Left colon (tissue), 2 donors: ENCODE measurements at places on chromosomes 2 and 18. TPM values are rescaled to one million over a fixed set of nuclear protein-coding genes. Genes with fewer than 3 reads are reported as not detected.

SPP2 gene
- total RNA-seq, result not detected

INPP5D gene
- 10.6 TPM for total RNA-seq

MEP1B gene
- total RNA-seq, result 11.8 TPM

DNA sequence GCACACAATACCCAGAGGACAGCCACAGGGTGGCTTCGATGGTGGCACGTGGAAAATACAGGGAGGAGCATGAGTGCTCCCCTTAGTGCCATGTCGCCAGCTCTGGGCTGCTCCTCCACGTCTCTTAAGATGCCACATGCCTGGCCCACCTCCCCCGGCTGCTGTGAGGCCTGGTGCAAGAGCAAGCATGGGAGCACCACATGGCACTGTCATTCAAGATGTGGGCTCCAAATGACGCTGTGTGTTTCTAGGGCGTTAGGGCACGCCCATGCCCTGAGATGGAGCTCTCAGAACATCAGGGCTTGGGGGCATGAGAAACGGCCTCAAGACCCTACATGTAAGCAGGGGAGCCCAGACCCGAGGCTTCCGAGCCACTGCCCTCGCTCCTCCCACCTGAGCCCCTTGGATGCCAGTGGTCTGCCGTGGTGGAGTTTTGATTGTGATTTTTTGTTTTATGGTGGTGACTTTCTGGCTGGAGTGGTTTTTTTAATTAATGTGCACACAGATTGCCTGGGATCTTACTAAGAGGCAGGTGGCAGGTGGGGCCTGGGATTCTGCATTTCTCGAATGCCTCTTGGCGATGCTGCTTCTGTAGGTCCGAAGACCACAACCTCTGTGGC is 239.3 kb downstream of the GBX2 start:
- DNase-seq, result no peak

LINC00305 gene
- not detected for total RNA-seq

- DNase-seq, result no peak
These were observed 17.5 kb upstream of the HPCAL1 start for GRCh38 chr2:10285191-10285555.

DNA sequence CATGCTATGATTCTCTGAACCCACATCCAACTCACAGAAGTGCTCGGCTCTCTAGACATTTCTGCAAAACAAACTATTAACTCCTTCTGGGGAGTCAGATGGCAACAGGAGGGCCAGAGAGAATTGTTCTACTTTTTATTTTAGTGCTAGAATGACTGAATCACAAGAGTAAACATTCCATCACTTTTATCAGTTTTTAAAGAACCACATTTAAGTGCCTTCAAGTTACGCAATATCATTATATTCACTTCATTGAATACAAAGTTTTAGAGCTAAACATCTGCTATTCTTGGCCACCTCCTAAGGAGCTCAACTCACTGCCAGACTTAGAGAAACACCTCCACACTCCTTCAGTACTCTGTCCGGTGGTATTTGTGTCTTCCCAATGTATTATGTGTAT is 22.4 kb downstream of the B4GALT6 start:
- DNase-seq, result no peak

DNA sequence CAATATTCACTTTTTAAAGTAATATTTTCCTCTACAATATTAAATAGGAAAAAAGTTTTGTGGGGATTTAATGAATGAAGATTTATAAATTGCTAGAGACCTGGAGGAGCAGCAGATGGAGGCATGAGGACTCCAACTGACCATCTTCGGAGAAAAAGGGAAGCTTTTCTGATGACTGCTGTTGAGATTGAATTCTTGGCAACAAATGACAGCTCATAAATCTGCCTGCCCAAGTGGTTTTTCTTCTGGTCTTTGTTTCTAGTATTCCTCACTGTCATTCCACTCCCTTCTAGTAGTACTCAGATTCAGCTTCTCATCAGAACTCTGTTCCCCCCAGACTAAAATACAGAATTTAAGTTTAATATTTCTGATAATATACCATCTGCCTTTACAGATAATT is 157.0 kb downstream of the EML6 start:
- DNase-seq, result no peak

DNA sequence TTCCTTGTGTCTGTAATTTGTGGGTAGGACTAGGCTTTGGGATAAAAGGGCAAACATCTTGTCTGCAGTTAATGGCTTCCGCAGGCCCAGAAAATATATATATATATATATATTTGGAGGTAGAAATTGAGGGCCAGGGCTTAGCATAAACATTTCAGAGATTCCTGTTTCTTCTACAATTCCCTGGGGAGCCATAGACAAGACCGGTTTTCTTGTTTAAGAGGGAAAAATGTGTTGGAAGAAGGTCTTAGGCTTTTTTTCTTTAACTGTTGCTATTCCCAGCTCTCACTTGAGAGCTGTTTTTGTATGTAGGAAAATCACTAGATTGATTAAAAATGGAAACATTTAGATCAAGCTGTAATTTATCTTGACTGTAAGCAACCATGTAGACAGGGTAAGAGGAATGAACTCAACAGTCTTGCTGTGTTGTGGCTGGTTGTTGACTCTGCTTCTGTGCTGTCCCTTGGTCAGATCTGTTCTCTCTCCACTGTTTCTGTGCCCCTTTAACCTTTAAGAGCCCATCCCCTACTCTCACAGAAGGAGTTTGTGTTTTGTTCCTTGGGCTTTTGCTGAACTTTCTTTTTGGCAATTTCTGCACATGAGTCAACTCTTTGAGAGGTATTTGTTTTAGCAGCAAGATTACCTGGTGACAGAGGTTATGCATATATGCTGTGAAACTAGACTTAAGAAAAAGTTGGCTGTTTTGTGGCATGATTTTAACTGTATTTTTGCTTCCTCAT is 58.3 kb downstream of the EFEMP1 start:
- no peak for DNase-seq

GRCh38 chr18:75923169-75923568 is 495.7 kb upstream of the SMIM21 start:
- peak; percentile 46 for DNase-seq

CCDC141 gene
- 3.9 TPM for total RNA-seq

REG1A gene
- total RNA-seq, result 7.9 TPM

DNA sequence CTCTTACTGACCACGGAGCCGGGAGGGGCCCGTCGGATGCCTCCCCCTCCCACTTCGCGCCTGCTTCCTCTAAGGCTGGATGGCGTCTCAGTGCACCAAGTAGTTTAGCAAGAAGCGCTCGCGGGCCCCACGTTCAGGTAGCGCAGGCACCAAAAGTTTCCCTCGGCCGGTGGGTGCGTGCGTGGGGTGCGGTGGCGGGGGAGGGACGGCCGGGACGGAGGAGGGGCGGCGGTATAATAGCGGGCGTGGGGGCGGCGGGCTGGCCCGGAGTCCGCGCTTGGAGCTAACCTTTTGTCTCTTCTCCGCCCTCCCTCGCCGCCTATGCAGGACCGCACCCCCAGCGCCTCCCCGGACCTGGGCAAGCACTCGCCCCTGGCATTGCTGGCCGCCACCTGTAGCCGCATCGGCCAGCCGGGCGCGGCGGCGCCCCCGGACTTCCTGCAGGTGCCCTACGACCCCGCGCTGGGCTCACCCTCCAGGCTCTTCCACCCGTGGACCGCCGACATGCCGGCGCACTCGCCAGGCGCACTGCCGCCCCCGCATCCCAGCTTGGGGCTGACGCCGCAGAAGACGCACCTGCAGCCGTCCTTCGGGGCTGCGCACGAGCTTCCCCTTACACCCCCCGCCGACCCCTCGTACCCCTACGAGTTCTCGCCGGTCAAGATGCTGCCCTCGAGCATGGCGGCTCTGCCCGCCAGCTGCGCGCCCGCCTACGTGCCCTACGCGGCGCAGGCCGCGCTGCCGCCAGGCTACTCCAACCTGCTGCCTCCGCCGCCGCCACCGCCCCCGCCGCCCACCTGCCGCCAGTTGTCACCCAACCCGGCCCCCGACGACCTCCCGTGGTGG is 1.0 kb downstream of the SP5 start:
- DNase-seq, result no peak

GRCh38 chr18:67092141-67092540 is 424.4 kb downstream of the DSEL start:
- no peak for DNase-seq

DNA sequence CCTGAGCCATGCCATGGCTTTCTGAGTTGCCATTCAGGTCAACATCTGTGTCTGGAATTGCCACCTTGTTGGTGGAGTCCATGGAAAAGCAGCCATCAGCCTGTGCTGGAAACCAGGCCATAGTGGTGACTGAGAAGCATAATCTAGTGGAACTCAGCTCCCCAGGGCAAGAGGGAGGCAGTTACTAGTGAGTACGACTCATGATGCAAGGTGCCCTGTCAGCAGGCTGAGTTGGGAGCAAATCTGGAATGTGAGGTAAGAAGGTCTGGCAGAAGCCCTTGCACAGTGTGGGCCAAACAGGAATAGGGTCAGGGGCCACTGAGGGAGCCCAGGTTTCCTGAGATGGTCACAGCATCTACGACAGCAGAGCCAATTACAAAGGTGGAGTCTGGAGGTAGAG is 37.1 kb downstream of the SULT1C2 start:
- no peak for DNase-seq
